Astrocyte (in vitro differentiated cells and primary cell): ENCODE measurements at places on chromosomes 1 and 21. TPM values are rescaled to one million over a fixed set of nuclear protein-coding genes. Genes with fewer than 3 reads are reported as not detected.

Gene CFHR2
- not detected in 2 replicates for total RNA-seq

DNA sequence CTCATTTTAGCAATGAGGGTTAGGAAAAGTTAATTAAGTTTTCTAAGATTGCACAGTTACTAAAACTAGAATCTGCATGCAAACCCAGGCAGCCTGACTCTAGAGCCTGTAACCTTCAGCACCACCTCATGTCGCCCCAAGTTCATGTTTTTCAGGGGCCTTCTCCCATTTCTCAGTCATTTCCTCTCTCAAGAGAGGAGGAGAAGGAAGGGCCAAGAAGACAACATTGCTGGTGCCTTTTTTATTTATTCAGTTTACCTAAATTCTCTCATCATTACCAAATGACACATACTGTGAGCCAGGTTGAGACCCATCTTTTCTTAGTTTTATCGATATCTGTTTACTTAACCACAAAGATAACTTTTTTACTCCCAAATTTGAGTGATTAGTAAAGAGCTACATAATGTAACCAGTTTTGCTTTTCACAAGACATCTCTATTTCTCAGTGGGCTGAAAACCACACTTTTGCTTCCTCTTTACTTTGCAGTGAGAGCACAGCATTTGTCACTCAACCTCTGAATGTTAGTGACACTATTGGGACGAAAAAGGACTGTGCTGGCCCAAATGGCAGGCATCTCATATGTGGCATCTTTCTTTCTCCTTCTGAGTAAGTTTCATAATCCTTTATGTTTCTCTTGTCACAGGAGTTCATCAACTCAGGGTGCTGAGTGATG, at the start of gene CD101:
Gene CD101 (plus strand): TSS at position 507 of the 674 bp plus-strand sequence. CDS start 58 bp downstream, at position 565.
- H3K27me3 ChIP-seq: no peaks in the 10 kb centered on the region
- H3K4me1 ChIP-seq: peaks cover 13% of the 10 kb centered on the region
- no peak within 1 kb of the TSS for H3K4me3 ChIP-seq
- H3K27ac ChIP-seq: no peak within 1 kb of the TSS

GRCh38 chr1:85262985-85263384, 3.5 kb upstream of the C1orf52 start:
- H3K4me1 ChIP-seq: peaks cover 21% of the 10 kb centered on the region
- no peak overlapping the region for H3K27ac ChIP-seq
- H3K36me3 ChIP-seq: peaks cover 27% of the 10 kb centered on the region
- H3K27me3 ChIP-seq: no peaks in the 10 kb centered on the region
- DNase-seq: no peak
- no peak overlapping the region for H3K4me3 ChIP-seq

Gene RPE65
- total RNA-seq: 0.27 and 0.91 TPM in 2 replicates

- no peak overlapping the region for H3K4me3 ChIP-seq
- no peaks in the 10 kb centered on the region for H3K36me3 ChIP-seq
- no peaks in the 10 kb centered on the region for H3K27me3 ChIP-seq
- no peaks in the 10 kb centered on the region for H3K4me1 ChIP-seq
- no peak for DNase-seq
- H3K27ac ChIP-seq: no peak overlapping the region
Observed at GRCh38 chr1:34709547-34709946, 45.3 kb upstream of the GJB5 start.
